ENCODE measurements at places on chromosomes 1 and 21. TPM values are rescaled to one million over a fixed set of nuclear protein-coding genes. Genes with fewer than 3 reads are reported as not detected.

DNA sequence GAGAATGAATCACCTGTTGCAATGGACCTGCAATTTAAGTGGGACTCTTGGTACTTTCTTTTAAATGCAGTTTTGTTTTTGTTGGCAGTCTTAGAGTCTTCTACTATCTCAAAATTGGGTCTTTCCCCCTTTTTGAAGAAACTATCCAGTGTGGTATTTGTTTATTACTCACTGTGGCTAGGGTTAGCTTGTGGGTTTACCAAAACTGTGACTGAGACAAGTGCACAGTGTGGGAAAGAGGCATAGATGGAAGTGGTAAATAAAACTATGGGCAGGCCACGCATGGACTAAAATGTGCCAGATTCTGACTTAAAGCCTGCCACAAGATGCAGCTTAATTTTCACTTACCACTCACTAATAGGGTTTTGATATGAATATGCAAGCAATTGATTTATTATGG lies 1441.7 kb downstream of the PLA2G4A start:
- H3K27me3 ChIP-seq: no peaks in the 10 kb centered on the region
- H3K27ac ChIP-seq: no peak overlapping the region
- no peak for DNase-seq
- H3K4me1 ChIP-seq: no peaks in the 10 kb centered on the region
- H3K4me3 ChIP-seq: no peak overlapping the region
- no peaks in the 10 kb centered on the region for H3K36me3 ChIP-seq

YOD1 gene
- 61.6 TPM for total RNA-seq

DNA sequence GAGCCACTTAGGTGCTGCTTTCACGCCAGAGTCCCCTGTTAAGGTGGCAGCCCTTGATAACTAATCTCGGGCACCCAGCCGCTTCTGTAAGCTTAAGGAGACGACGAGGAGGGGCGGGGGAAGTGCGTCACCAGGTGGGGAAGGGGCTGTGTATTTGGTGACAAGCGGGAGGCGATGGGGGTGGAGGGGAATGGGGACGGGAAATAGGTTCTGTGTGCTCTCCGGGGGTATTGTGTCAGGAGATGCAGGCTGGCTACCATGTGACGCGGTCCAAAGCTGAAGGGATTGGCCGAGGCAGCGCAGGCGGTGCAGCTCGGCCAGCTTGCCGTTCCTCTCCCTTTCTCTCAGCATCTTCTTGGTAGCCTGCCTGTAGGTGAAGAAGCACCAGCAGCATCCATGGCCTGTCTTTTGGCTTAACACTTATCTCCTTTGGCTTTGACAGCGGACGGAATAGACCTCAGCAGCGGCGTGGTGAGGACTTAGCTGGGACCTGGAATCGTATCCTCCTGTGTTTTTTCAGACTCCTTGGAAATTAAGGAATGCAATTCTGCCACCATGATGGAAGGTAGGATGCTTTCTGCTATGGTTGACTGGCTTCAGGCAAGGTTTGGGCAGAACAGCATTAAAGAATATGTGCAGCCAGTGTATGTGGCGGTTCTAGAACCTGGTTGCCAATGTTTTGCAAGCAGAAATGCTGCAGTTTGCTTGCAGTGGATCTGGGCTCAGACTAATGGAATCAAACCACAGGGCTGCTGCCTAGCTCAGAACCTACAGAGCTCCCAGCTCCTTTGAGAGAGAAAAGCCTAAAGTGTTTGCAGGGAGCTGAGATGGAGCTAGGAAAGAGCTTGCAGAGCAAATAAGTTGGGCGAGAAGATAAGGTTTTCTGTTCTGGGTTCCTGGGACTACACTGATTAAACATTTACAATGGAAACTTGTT lies at the start of gene SGIP1:
Gene SGIP1 (plus strand): TSS at position 350 of the 937 bp plus-strand sequence. CDS start 206 bp downstream, at position 556.
- no peak within 1 kb of the TSS for H3K27ac ChIP-seq
- no peaks in the 10 kb centered on the region for H3K36me3 ChIP-seq
- H3K4me1 ChIP-seq: peaks cover 15% of the 10 kb centered on the region
- H3K4me3 ChIP-seq: peak within 1 kb of the TSS; percentile 17

DNA sequence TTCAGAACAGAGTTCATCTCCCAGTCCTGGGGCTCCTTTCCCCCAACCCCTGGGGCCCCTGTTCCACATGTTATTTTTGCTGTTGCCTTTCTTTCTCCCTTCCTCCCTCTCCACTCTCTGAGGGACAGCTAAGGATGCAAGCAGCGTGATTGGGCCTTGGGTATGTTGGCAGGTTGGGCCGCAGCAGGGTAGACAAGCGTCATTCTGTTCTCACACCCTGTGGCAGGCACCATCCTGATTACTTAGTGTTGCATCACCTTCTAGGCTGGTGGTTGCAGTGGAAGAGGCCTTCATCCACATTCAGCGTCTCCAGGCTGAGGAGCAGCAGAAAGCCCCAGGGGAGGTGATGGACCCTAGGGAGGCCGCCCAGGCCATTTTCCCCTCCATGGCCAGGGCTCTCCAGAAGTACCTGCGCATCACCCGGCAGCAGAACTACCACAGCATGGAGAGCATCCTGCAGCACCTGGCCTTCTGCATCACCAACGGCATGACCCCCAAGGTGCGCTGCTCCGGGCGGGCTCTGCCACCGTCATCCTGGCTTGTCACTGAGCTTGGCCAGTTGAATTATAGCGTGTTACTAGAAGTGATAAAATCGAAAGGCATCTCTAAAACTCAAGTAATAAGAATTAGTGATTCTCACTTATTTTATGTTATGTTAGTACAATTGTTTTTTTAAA lies 43.4 kb downstream of the VANGL1 start:
- H3K4me3 ChIP-seq: no peak overlapping the region
- peaks cover 54% of the 10 kb centered on the region for H3K36me3 ChIP-seq
- H3K27ac ChIP-seq: no peak overlapping the region
- no peak for DNase-seq
- no peaks in the 10 kb centered on the region for H3K4me1 ChIP-seq
- H3K27me3 ChIP-seq: no peaks in the 10 kb centered on the region

GPR153 gene
- total RNA-seq: 1.5 TPM

PRAMEF7 gene
- not detected for total RNA-seq

DNA sequence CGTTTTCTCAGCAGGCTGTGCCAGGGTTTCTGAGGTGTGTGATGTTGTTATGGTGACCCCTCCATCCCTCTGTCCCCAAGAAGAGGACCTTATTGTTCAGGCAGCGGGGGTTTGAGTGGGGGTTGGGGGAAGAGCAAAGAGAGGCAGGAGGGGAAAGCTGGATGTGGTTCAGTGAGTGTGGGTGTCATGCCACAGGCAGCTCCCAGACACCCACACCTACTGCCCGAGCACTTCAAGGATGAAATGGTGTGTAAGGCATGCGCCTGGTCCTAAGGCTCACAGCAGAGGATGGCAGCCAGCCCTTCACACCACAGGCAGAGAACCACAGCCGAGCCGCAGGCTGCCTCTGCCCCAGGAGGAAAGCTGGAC lies 49.9 kb upstream of the STUM start:
- no peaks in the 10 kb centered on the region for H3K36me3 ChIP-seq
- H3K4me1 ChIP-seq: no peaks in the 10 kb centered on the region
- H3K27ac ChIP-seq: no peak overlapping the region
- no peak for DNase-seq
- no peak overlapping the region for H3K4me3 ChIP-seq

DNA sequence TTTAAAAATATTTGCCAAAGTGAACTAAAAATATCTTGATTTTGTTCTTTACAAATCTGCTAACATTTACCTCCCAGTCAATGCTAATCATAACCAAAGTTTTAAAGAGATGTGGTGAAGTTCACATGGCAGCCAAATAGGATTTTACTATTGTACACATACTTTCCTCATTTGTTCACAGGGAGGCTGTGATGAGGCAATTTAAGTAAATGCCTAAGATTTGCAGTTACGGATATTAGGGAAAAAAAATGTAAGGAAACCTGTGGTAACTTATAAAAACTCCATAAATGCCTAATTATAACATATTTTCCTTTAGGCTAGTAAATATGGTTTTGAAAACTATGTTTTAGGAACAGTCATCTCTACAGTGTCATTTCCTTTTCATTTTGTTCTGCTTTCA lies 32.4 kb downstream of the RGS5 start:
- H3K27ac ChIP-seq: no peak overlapping the region
- H3K27me3 ChIP-seq: no peaks in the 10 kb centered on the region
- no peaks in the 10 kb centered on the region for H3K4me1 ChIP-seq
- H3K36me3 ChIP-seq: no peaks in the 10 kb centered on the region

GRCh38 chr1:183543619-183544204 lies 46.5 kb downstream of the NCF2 start:
- peaks cover 91% of the 10 kb centered on the region for H3K36me3 ChIP-seq
- no peak overlapping the region for H3K27ac ChIP-seq
- no peaks in the 10 kb centered on the region for H3K27me3 ChIP-seq
- peak; percentile 46 for DNase-seq
- no peak overlapping the region for H3K4me3 ChIP-seq

DNA sequence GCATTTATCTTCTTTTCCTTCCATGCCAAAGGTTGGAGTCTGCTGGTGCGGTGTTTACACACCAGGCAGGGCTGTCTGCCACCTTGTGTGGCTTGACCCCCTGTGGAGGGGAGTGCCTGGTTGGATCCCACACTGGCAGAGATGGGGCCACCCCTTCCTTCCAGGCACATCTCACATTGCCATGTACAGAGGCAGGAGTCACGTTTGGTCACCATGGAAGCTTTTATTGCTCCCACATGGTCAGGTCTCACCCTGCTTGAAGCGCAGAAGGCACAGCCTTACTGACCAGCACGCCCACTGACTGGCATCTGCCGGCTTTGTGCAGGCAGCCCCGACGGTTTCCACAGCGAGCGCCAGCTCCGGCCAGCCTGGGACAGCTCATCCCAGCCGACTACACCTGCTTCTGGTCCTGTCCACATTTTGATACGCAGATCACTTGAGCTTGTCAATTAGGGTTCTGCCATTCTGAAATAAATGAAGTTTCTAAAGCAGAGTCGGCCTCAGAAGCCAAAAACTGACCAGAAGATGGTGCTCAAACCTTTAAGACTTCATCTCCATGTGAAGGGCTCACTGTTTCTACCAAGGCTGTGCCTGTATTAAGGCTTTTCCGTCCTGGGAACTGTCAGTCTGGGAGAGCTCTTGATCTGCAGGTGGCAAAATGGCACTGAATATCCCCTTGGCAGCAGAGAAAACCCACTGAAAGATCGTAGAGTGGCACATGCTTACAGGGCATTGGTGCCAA lies 35.6 kb upstream of the EPHA8 start:
- no peaks in the 10 kb centered on the region for H3K27me3 ChIP-seq
- H3K27ac ChIP-seq: no peak overlapping the region
- H3K4me1 ChIP-seq: no peaks in the 10 kb centered on the region

DNA sequence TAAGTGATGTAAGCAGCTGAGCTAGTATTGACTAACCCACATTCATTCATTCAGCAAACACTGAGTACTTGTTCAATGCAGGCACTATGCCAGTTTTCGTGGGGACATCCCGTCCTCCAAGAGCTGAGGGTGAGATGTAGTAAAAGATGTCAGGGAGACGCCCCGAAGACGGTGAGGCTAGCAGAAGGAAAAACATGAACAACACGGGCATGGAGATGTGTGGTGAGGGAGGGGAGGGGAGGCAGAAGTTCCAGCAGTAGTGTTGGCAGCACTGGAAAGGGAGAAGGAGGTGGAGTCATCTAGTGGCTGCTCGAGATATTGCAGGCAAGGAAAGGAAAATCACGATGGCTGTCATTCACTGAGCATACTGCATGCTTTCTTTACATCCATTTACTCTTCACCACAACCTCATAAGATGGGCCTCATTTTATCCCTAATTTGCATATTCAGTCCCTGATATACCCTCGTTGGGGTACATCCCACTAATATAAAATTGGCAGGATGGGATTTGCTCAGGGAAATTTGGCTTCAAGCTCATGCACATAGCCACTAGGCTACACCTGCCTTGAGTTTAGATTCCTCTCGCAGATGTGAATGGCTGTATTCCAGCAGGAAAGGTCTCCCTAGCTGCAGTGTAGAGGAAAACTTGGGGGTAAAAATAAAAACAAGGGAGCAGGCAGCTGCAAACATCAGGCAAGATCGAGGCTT lies 14.5 kb downstream of the PDZK1IP1 start:
- H3K36me3 ChIP-seq: no peaks in the 10 kb centered on the region
- H3K27me3 ChIP-seq: peaks cover 5% of the 10 kb centered on the region
- H3K4me3 ChIP-seq: no peak overlapping the region
- no peak overlapping the region for H3K27ac ChIP-seq
- peaks cover 16% of the 10 kb centered on the region for H3K4me1 ChIP-seq
- peak; percentile 82 for DNase-seq

DNA sequence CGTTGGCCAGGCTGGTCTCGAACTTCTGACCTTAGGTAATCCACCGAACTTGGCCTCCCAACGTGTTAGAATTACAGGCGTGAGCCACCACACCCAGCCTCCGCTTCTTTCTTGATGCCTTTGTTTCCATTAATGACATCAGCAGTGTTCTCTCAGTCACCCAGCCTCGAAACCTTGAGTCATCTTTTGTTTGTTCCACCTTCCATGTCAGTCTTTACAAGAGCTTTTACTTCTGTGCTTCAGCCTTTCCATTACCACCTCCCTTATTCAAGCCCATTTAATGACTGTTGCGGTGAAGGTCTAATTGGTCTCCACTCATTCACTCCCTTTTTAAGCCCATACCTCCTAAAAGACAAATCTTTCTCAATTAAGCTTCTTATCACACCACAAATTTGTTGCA lies 146.6 kb upstream of the ADGRL2 start:
- H3K27ac ChIP-seq: no peak overlapping the region
- DNase-seq: no peak
- no peak overlapping the region for H3K4me3 ChIP-seq

DNA sequence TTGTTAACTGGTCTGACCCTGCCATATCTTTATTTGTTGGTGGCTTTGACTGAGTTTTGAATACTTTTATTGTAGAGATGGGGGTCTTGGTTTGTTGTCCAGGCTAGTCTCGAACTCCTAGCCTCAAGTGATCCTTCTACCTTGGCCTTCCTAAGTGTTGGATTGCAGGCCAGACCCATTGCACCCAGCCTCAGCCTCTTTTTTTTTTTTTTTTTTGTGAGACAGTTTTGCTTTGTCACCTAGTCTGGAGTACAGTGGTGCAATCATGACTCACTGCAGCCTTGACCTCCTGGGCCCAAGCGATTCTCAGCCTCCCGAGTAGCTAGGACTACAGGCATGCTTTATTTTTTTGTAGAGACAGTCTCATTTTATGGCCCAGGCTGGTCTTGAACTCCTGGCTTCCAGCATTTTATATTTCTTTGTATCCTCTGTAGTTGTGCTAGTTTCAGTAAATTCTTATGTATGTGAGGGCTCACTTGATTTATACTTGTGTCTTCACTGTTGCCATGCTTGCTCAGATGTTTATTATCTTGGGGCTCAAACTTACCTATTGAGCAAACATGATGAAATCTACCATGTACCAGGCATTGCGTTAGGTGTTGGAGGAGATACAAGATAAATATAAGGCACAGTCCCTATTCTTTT lies 24.1 kb downstream of the THRAP3 start:
- H3K27me3 ChIP-seq: no peaks in the 10 kb centered on the region
- H3K36me3 ChIP-seq: peaks cover 38% of the 10 kb centered on the region
- H3K4me3 ChIP-seq: no peak overlapping the region
- H3K27ac ChIP-seq: peak overlapping the region; percentile 93

DNA sequence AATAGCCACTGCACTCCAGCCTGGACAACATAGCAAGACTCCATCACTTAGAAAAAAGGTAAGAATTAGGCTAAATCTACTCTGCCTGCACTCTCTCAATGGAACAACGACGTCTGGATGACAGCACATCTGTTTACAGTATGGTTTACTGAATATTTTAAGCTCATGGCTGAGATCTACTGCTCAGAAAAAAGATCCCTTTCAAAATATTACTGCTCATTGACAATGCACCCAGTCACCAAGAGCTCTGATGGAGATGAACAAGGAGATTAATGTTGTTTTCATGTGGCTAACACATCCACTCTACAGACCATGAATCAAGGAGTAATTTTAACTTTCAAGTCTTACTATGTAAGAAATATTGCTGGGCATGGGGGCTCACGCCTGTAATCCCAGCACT lies 58.0 kb downstream of the SLC27A3 start:
- no peaks in the 10 kb centered on the region for H3K27me3 ChIP-seq
- H3K4me1 ChIP-seq: no peaks in the 10 kb centered on the region
- H3K4me3 ChIP-seq: no peak overlapping the region
- peaks cover 4% of the 10 kb centered on the region for H3K36me3 ChIP-seq

Measured in K562 (cell line).